GM20000 (cell line): ENCODE measurements at places on chromosomes 11 and 22.
A peak's percentile ranks its signal among the peaks of the same experiment; 100 is the strongest.

GRCh38 chr11:102516179-102516578 is 14.4 kb downstream of the MMP7 start:
- DNase-seq, result no peak

DNA sequence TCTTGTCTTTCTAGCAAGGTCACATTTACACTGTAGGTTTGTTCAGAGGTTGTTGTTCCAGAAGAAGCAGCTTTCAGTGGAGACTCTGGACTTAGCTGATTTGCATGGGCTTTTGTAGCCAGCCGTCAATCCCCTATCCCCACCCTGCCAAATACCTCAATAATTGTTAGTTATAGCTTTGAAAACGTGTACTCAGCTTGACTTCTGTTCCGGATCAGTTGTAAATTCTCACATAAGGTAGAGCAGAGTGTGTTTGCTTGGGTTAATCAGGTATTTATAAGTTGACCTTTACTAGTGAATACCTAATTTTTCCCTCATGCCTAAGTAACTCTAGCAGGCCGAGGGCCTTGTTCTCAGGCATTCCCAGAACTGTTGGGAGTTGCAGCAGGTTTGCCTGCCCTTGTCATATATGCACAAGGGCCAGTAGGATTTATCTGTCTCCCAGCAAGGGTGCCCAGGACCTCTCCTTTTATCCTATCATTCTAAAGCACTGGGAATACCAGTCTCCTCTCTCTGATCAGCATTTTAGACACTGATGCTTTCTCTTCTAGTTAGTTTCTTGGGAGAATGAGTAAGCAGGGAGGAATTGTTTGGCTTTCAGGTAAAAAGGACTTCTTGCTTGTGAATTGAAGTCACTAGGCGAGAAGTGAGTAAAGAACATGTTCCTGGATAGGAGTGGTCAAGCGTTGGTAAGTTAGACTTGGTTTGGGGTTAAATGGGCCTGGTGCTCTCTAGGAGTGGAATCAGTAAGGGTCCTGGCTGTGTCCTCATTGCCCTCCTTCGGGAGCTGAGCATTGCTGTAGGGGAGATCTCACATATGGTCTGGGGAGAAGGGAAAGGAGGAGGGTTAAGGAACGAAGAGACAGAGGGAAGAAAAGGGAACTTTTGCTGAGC is 22.1 kb downstream of the STIM1 start:
- no peak for DNase-seq

- peak; percentile 37 for DNase-seq
Observed at GRCh38 chr11:9280655-9281301, 15.6 kb upstream of the DENND5A start.

GRCh38 chr11:119091966-119092879 is 7.5 kb downstream of the HMBS start:
- DNase-seq, result no peak

DNA sequence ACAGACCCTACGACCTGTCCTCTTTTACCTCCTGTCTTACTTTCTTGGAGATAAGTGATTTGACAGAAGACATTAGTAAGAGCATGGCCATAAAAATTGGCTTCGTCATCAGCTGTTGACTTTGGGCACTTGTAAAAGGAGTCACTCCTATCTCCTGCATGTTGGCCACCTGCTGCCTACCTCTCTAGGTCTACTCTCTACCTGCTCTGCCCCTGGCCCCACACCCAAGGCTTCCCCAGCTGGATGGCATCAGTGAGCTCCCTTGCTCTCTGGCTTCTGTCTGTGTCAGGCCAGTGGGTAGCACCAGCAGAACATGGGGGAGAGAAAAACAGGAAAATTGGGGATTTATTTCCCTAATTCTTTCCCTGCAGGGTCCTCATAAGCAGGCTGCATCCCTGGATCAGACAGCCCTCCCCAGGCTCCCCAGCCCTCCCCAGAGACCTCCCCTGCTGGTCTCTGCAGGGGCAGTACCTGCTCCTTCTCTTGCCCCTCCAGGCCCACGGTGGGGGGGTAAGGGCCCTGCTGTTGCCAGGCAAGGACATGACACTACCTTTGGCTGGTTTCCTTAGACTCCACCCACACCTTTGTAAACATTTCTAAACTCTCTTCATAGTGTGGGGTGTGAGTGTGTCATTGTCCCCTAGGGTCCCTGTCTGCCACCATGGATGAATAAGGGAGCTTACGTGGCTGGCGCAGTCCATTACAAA is 157.0 kb upstream of the NECTIN1 start:
- no peak for DNase-seq

- no peak for DNase-seq
Observed at GRCh38 chr11:91293119-91293518, 931.5 kb upstream of the FAT3 start.

- DNase-seq, result peak; percentile 86
Observed at GRCh38 chr22:39528681-39529486, 3.7 kb downstream of the RPS19BP1 start.

DNA sequence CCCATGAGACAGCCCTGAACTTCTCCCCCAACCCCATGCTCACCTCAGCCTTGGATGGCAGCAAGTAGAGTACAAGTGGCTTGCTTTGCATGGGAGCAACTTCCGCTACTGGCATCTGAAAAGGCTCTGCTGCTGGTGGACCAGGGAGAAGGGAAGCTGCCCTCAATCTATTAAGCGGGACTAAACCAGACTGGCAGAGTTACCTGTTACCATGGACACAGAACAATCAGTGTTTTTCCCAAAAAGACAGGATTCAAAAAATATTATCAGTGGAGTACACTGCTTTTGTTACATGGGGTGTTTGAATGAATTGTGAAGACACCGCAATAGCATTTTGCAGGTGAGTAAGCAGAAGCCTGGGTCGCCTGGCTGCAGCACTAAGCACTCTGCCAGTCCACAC is 631.4 kb upstream of the B3GAT1 start:
- no peak for DNase-seq

DNA sequence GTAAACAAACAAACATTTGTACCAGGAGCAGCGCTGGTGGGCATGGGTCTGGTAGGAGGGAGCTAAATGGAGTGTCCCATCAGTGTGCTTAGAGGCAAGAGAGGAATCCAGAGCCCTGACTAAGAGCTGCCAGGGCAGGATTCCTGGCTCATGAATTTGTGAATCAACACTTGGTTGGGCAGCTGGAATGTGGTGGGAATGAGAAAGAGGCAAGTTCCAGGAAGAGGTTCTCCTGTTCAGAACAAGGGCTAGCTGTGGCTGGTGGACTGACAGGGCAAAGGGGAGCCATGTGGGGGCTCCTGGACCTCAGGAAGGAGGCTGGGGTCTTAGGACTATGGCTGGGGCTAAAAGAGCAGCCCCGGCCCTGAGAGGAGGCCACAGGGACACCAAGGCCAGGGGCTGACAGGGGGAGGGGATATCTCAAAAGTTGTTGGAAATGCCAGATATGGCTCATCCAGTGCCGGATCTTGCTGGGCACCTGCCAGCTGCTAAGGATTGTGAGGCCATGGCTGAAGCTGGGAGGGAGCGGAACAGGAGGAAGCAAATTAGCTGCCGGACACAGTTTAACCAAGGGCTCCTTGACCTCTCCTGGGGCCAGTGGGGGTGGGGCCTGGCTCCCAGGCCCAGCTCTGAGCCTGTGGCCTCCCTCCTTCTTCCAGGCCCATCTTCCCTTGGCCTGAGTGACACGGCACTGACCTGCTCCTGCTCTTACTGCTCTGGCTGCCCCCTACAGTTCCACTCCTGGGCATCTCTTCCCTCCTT is 14.6 kb upstream of the P2RY6 start:
- DNase-seq, result no peak

DNA sequence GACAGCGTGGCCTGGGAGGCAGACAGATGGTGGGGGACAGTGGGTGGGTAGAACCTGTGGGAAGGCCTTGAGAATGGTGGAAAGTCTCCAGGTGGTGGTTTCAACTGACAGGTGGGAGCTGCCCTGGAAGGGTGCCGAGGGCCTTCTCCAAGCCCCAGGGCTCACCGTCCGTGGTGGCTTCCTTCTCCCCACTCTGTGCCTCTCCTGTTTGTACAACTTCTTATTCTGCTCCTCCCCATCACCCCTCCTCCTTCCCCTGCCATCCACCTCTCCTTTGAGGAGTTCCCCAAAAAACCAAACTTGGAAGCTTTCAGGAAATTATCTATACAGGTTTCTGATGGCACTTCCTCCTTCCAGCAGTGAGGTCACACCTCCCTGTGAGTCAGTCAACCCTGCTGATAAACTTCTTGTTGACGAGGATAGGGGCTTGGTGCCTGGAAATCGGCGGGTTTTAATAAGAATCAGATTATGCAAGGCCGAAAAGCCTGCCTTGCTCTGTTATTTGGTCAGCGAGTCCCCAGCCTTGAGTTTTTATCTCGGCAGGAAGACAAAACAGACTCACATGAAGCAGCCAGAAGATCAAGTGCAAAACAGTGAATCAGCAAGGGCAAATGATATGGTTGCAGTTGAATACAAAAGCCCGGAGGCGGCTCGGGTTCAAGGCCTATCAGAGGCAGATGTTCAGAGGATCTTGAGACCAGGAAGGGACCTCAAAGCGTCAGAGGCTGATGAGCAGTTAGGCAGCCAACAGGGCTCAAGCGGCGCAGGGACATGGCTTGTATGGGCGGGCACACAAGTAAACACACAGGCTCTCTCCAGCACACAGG is 9.5 kb upstream of the ST3GAL4 start:
- DNase-seq, result no peak

DNA sequence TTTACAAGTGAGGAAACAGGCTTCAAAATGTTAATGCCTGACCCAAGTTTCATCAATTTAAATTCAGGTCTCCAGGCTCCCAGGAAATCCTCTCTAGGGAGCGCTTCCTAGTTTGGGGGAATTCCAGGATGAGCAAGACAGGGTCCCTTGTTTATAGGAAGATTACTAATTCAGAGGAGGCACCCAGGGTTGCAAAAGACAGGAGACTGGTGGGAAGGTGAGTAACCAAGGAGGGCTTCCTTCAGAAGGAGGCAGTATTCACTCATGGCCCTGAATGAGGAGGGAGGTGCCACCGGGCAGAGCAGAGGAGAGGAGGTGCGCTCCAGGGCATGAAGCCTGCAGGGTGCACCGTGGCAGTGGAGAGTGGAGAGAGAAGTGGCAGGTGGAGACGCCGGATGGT is 1.6 kb downstream of the TMEM132A start:
- no peak for DNase-seq

- DNase-seq, result no peak
Observed at GRCh38 chr11:92595052-92595451, 370.4 kb downstream of the FAT3 start.

DNA sequence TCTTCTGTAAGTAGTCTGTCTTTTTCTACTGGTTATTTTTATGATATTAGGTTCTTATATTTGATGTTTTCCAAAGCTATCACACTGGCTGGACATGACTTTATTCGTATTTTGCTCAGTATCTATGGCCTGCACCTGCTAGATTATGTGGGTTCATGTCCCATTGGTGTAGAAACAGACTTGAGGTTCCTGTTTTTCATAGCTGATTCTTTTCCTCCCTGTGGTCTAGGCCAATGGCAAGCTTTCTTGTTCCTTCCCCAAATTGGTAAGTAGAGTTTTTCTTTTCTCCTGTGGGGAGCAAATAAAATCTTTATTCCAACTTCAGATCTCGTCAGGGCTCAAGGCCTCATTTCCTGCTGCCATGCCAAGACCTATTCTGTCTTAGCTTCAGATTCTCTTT is 30.2 kb upstream of the SWAP70 start:
- no peak for DNase-seq

DNA sequence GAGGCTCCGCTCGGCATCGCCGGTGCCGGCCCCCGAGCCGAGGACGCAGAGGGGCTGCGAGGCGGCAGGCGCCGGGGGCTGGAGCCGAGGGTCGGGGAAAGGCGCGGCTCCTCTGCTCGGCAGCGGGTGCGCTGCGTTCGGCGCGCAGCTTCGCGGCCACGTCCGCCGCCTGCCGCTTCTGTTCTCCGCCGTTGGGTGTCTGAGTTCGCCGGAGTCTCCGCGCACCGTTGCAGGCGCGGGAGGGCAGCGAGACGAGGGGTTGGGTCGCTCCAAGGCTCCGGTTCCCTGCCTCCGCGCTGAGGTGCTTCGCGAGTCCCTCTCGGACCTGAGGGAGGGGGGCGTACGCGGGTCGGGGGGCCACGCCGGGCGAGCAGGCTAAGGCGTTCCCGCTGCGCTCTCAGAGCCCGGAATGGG is 347 bp downstream of the MN1 start:
- DNase-seq, result peak; percentile 56

GRCh38 chr22:32904044-32904443 is 102.5 kb downstream of the TIMP3 start:
- DNase-seq, result no peak

DNA sequence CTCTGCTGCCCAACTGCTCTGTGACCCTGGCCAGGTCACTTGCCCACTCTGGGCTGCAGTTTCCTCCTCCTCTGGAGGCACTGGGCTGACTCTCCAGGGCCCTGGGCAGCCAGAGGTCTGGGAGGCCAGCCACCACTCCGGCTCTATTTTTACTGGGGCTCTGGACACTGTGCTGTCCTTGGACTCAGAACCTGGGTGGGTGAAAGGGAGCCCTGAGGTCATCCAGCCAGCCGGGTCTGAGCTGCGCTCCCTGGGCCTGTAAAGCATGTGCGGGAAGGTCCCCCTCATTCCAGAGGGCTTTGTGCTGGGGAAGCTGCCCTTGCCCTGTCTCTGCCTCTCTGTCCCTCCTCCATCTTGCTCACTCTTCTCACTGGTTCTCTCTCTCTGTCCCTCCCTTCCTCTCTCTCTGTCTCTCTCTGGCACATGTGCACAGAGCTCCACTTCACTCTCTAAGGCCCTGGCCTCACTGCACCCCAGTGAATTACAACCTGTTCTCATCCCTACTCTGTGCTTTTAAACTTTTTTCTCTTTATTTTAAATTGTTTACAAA is 24.6 kb downstream of the MB start:
- DNase-seq, result no peak
